ENCODE measurements at places on chromosomes 13 and 19.

GRCh38 chr13:38228322-38228721, 121.3 kb upstream of the UFM1 start:
- no peak for DNase-seq

DNA sequence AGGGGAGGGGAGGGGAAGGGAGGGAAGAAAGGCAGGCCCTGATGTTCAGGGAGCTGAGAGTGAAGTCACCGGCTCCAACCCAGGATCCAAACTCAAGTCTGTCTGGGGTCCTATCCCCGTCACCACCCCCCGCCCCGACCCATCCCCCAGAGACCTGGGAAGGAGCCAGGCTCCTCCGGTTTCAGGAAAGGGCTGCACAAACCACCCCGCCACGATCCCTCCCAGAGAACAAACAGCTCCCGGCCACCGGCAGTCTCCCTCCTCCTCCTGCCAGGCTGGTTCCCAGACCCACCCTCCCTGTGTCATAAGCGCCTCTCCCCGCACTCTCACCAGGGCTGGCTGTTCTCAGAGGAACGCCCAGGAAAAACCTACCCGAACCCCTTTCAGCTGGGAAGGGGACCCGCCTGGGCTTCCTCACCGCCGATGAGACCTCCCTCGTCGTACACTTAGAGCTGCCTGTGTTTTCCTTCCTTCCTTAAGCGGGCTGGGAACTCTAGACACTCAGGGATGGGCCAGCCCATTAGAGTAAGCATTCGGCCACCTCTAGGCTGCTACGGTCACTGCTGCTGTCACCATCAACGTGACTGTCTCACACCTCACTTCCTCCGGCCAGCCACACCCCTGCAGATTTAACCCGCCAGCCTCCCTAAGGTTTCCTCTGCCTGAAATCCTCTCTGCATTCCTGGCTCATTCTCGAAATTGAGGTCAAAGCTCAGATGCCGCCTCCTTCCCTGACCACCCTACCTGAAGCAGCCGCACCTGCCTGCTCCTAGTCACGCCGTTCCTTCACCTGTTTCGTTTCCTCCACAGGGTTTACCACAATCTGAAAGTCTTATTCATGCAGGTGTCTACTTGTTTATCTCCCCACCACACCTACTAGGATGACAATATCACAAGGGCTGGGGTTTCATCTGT, 6.3 kb upstream of the RDH13 start:
- peak; percentile 82 for DNase-seq

DNA sequence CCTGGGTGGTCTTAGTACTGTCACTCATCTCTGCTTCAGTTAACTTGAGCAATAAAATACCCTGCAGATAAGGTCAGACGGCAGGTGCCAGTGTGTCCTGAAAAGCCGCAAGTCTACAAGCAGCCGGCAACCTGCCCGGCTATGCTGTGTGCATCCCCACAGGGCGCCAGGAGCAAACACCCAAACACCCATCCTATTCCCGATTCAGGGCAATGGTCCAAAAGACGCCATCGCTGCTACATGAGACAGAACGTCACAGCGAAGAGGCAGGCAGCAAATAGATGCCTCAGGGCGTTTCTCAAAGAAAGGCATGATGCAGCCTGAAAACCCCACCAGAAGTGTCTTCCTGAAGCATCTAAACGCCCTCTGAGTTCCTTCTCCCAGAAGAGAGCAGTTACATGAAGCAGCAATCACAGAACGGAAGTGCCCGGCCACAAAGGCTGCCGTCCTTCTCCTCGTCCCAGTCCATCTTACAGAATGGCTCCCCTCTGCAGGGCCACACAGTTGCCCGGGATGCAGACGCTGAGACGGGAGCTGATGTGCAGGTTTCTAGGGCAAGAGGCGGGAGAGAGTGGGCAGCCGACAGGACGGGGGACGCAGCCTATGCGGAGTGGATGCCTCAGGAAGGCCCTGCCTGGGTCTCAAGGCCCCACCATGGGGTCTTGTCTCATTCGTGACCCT, 35.1 kb downstream of the RASA3 start:
- DNase-seq, result peak; percentile 55

- no peak for DNase-seq
Measured at GRCh38 chr13:89609318-89609717, 1738.2 kb upstream of the MIR17HG start.

DNA sequence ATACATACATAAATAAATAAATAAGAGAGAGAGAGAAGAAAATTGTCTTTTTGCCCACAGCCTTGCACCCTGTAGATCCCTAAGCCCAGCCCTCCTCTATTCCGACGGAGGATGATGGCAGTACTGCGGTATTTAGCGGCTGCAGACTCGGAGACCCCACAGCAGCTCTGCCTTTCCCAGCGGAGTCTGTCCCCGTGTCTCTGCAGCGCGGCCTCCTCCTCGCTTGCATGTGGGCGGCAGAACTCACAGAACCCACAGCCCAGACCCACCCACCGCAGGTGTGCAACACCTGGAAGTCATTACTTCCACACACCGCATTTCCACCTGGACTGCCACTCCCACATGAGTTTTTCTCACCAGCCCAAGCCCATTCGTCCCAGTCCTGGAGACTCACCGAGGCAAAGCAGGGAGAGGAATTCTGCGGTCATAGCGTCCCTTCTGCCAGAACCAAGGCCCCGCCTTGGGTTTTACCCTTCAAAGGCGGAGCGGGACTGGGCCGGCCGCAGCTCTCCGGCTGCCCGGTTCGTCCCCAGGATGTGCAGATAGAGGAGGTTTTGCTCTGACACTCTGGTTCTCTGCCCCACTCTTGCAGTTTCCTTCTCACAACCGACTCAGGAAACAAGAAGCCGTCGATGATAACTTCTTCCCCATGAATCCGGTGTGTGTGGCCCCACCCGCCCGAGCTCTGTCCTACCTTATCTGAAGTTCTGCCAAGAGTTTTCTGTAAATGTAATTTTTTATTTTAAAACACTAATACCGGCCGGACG, at the start of gene VSTM1:
Gene VSTM1 (minus strand): TSS at position 548 of the 767 bp plus-strand sequence. CDS start 120 bp downstream, at position 428.
- no peak for DNase-seq

- DNase-seq, result no peak
Measured at GRCh38 chr19:34436716-34437115, 8.5 kb downstream of the UBA2 start.

DNA sequence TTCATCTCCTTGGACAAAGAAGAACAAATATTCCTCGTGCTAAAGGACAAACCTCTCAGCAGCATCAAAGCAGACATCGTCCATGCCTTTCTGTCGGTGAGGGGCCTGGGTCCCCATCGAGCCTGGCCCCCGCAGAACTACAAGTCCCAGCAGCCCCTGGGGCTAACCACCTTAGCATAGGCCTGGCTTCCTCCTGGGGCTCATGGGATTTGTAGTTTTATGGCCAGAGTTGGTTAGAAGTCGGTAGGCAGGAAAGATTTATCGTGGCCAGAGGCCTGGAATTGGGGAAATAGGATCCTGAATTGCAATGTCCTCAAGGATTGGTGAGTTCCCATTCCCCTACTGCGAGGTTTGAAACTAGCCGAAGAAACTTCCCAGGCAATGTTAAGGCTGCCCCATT, 19.6 kb downstream of the TMEM150B start:
- no peak for DNase-seq

DNA sequence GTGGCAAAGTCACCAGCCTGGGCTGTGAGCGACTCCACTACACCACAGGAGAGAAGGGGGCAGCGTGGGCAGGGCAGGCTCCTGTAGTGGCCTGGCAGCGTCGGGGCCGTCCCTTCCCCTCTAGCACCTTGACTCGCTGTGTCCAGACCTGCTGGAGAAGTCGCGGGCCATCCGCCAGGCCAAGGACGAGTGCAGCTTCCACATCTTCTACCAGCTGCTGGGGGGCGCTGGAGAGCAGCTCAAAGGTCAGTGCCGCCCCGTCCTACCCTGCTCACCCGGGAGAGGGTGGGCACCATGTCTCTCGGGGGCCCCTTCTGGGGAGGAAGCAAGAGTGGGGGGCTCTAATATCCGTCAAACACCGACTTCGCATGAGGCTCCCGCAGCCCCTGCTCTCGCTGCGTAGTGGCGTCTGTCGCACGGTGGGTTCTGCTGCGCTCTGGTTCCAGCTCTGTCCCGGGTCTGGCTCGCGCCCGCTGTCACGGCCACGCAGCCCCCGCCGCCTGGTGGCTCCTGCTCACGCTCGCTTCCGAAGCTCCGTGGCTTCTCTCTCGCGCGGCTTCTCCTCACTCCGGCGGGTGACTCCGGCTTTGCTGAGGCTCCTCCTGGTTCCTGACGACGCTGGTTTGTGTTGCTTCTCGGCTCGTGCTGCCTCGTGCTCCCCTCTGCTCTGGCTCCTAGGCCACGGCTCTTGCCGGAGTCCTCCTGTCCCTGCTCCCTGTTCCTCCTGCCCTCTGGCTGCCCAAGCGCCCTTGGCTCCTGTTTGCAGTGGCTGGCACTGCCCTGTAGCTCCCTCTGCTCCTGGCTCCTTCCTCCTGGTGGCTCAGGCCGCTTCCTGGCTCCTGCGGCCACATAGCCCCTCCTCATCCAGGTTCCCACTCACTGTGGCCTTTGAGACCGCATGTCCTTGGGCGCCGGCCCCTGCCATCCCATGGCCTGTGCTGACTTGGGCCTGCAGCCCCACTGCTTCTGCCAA, 27.2 kb downstream of the MYH14 start:
- peak; percentile 77 for DNase-seq

DNA sequence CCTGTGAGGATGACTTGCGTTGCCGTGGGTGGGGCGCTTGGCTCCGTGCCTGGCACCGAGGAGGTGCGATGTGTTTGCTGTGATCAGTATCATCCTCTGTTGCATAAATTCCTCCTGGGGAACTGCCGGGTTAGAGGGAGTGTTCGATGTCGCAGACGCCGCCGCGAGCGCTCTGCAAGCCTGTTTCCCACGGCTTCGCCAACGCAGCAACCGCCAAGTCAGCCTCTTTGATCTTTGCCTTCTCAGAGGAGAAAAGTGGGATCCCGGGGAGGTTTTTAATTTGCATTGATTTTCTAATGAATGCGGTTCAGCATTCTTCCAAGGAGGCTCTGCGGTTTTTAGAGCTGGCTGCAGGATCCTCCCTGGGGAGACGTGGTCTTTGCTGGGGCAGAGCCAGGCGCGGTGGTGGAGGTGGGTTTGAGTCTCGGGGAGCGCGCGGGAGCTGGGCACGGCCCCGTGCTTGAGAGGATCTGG, 7.6 kb downstream of the GPR32 start:
- peak; percentile 91 for DNase-seq

- DNase-seq, result no peak
Measured at GRCh38 chr13:33454844-33455705, 169.5 kb upstream of the STARD13 start.

Measured in islet precursor cell (in vitro differentiated cells).